ENCODE measurements at places on chromosomes 11 and 22. TPM values are rescaled to one million over a fixed set of nuclear protein-coding genes. Genes with fewer than 3 reads are reported as not detected.
A peak's percentile ranks its signal among the peaks of the same experiment; 100 is the strongest.

DNA sequence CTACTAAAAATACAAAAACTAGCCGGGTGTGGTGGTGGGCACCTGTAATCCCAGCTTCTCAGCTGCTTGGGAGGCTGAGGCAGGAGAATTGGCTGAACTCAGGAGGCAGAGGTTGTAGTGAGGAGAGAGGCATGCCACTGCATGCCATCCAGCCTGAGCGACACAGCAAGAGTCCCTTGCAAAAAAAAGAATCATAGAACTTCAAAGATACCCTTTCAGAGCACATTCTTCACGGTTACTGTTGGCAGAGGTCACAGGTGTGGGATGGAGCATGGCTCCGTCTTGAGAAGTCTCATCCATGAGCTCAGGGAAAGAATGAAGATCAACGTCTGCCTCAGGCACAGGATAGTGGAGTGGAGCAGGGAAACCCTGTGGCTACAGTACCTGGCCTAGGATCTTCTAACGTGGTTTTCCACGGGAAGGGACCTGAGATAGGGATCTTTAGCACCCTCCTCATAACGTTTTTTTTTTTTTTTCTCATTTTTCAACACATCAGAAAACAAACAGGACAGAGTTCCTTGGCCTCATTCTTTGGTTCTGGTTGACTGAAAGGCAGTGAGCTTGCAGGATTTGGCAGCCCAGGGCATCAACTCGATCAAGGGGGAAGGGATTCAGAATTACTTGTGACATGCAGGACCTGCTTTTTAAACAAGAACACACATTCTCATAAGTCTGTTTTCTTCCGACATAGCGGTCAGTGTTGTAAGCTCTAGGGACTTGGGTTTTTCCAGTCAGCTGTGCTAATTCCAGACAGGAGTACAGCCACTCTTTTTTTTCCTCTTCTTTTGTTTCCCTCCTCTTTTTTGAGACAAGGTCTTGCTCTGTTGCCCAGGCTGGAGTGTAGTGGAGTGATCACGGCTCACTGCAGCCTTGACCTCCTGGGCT is 22.8 kb downstream of the F2 start:
- no peak for DNase-seq

DNA sequence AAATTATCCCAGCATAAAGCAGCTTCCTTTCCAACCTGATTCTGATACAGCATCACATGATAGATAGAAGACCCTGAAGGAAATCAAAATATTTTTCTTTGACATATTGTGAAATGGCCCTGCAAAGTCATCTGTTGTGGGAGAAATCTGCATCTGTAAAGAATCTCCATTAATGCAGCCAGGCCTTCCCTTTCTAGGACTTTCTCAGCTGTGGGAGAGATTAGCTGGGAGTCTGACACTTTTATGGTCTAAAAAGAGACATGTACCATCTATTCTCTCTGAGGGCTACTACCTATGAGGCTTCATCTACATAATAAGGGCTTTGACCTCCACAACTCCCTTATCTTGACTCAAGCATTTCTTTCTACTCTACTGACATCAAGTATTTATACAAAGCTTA is 238.1 kb downstream of the SWAP70 start:
- no peak for DNase-seq

- DNase-seq: no peak
Measured at GRCh38 chr11:120135838-120136237, 2.1 kb downstream of the TRIM29 start.

- DNase-seq: peak; percentile 55
Measured at GRCh38 chr11:76318744-76319384, 62.1 kb downstream of the THAP12 start.

GRCh38 chr11:33912405-33913361 is 20.8 kb upstream of the LMO2 start:
- peak; percentile 10 for DNase-seq

- no peak for DNase-seq
Measured at GRCh38 chr11:73154178-73154577, 12.1 kb upstream of the FCHSD2 start.

DNA sequence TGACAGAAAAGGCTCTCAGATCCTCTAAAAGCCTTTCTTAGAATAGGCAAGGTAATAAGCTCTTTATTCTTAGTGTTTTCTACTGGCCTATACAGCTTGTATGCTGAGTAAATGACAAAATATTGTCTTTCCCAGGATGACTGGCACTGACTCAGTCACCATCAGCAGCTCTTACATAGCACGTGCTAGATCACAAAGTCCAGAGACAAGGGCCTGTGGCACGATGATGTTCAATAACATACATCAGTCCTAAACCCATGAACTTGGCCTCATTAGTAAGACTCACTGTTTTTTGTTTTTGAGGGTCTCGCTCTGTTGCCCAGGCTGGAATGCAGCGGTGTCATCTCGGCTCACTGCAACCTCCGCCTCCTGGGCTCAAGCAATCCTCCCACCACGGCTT is 42.7 kb downstream of the CELF1 start:
- DNase-seq: no peak

GRCh38 chr22:42948294-42948693 is 66.7 kb downstream of the PACSIN2 start:
- no peak for DNase-seq

DNA sequence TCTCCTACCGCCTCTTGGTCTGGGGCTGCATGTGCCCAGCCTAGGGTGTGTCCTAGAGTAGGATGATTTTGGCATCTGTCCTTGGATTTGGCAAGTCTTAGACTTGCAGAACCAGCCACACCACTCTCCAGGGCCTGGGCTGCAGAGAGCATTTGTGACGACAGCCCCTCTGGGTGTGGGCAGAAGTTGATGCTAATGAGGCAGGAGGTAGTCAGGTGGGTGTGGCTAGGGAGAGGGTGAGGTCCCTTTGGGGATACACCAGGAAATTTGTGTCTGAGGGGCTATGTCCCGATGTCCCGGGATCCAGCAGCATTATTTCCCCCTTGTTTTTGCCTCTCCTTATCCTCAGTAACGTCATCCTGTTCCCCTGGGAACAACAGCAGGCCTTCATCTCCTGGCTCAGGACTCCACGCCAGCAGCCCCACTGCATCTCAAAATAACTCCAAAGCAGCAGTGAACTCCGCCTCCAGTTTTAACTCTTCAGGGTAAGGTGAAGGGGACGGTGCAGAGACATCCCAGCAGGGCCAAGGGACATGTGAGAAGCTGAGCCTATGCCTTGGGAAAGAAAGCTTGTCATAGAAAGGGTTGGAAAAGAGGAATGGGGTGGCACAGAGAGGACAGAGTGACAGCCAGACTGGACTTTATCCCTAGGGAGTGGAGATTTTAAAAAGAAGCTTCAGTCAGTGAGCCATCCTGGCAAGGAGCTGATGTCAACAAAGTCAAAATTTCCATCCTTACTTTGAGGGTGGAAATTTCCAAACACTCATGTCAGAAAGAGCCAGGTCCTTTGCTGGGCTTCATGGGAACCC is 8.0 kb upstream of the TLCD5 start:
- no peak for DNase-seq

GRCh38 chr11:35282221-35282882 is 137.0 kb downstream of the SLC1A2 start:
- no peak for DNase-seq

- peak; percentile 99 for DNase-seq
Measured at GRCh38 chr11:122197066-122197987, 81.3 kb upstream of the BLID start.

DNA sequence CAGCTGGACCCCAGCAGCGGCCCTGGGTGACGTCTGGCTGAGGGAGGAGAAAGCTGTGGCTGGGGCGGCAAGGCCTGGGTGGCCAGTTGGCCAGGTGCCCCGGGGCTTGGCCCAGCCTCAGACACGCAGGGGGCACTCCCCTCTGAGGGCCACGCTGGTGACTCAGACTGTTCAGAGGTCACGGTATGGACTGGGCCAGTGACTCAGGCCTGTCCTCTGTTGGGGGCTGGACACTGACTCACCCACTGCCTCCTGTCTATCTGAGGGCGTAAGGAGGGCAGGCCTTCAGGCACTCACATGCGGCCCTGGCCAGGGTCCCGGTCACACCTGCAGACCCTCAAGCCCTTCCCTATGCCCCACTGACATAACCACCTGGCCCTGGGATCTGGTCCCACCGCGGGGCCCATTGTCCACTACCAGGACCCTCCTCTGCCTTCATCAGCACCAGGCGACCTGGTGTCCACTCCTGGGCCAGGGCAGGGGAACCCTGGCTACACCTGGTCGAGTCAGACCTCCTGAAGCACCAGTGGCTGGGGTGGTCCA is 3.7 kb upstream of the MUC5AC start:
- DNase-seq: peak; percentile 63

Gene C11orf86
- total RNA-seq: 0.25 TPM

Gene C1QTNF4
- total RNA-seq: 0.34 TPM

Gene MMP3
- not detected for total RNA-seq

Gene MPPED1
- not detected for total RNA-seq

Gene PRAME
- 28.4 TPM for total RNA-seq

Gene TMEM151A
- total RNA-seq: 5.9 TPM

Gene PNPLA5
- 2.9 TPM for total RNA-seq
